Left hindlimb (tissue), 1 donor: ENCODE measurements at places on chromosomes 12 and 14.
A peak's percentile ranks its signal among the peaks of the same experiment; 100 is the strongest.

- no peak for DNase-seq
Observed at GRCh38 chr14:96987771-96988170, 190.6 kb downstream of the VRK1 start.

GRCh38 chr14:72839351-72839750 lies 54.5 kb downstream of the DPF3 start:
- no peak for DNase-seq

DNA sequence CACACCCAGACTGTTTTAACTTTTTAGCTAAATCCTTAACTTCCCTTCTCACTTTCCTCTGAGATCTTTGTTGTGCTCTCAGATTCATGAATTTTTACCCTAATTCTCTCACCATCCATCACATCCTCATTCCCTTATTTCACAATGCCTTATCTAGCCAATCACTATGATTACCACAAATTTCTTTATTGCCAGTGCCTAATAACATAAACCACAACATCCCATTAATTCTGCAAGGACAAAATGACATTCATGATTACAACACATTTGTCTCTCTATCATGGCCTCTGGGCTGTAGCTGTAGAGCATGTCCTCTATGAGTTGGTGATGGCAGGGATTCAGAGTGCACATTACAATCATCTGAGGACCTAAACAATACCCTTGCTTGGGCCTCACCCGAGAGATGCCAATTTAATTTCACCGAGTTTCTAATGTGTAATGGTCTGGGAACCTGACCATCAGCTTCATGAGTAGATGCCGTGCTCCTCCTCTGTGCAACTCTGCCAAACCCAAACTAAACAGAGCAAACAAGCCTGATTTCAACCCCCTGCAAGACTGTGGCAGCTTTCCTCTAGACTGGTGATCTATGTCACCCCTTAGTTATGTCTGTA lies 99.3 kb downstream of the SPTSSA start:
- no peak for DNase-seq

DNA sequence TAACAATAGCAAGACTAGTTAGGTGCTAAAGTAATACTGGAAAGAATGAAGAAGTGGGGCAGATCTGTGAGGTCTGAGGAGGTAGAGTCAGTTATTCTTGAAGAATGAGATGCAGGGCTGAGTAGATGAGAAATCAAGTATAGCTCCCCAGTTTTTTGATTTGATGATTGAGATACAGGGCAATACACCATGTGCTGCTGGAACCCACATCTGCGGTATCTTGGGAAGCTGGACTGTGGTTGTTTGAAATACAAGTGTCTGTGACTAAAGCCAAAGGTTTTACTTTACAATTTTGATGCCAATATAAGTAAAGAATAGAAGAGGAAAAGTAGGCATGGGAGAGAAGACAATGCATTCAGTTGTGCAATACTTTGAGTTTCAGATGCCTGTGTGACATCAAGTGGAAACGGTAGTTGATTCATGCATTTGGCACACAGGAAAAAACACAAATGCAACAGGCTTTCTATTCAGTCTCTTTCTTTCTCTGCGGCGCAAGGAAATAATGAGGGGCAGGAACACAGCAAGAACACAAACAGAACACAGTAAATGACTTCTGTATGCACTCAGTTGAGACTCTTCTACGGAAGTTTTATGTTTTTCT lies 190.2 kb upstream of the SLC38A2 start:
- DNase-seq = no peak

DNA sequence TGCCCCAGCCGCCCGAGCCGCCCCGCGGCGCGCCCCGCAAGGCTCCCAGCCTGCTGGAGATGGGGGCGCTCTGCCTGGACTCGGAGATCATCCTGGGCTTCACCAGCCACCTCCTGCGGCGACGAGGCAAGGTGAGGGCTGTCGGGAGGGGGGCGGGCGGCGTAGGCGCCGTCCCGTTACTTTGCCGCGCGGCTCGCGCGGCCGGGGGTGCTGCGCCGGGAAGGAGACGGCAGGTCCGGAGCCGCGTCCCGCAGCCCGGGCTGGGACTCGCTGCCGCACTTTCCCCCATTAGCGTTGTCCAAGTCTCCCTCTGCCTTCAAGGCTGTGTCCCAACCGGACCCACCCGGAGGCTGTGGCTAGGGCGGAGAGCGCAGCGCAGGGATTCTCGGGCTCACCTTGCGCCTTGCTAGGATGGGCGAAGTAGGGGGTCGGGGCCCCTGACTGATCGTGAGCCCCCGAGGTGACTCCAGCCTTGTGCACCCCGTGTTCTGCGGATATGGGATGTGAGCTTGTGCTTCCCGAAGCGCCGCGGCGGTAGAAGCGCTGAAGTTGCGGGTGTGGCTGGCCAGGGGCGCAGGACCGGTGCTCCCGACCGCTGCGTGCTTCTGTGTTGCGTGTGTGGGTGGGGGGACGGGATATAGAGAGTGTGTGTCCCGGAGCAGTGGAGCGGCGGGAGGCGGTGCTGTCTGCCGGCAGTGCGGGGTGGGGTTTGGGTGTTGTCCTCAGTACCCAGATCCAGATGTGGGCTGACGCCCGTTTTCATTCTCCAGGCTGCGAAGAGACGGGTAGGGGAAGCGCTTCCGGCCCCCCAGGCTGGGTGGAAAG lies 1.7 kb upstream of the KIF26A start:
- DNase-seq = peak; percentile 31

- DNase-seq = no peak
Observed at GRCh38 chr14:52377940-52378339, 63.8 kb downstream of the PTGER2 start.

GRCh38 chr12:20390846-20391245 lies 22.5 kb downstream of the PDE3A start:
- no peak for DNase-seq

GRCh38 chr14:68713782-68714181 lies 79.1 kb downstream of the ZFP36L1 start:
- no peak for DNase-seq

DNA sequence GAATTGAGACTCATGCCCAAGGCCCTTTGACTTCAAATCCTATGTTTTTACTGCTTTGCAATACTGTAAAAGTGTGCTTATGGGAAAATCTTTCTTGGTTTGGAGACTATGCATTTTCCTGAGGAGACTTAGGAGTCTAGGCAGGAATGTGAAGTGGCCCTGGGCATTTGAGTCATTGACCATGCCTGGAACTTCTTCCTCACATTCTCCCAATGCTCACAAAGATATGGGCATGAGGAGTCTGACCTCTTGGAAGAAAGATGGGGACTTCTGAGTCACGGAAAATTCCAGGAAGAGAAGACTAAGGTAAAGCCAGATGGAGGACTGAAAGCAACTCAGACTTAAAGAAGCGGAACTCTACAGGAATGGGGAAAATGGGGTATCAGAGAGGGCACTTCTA lies 38.2 kb upstream of the ZNF641 start:
- DNase-seq = no peak

DNA sequence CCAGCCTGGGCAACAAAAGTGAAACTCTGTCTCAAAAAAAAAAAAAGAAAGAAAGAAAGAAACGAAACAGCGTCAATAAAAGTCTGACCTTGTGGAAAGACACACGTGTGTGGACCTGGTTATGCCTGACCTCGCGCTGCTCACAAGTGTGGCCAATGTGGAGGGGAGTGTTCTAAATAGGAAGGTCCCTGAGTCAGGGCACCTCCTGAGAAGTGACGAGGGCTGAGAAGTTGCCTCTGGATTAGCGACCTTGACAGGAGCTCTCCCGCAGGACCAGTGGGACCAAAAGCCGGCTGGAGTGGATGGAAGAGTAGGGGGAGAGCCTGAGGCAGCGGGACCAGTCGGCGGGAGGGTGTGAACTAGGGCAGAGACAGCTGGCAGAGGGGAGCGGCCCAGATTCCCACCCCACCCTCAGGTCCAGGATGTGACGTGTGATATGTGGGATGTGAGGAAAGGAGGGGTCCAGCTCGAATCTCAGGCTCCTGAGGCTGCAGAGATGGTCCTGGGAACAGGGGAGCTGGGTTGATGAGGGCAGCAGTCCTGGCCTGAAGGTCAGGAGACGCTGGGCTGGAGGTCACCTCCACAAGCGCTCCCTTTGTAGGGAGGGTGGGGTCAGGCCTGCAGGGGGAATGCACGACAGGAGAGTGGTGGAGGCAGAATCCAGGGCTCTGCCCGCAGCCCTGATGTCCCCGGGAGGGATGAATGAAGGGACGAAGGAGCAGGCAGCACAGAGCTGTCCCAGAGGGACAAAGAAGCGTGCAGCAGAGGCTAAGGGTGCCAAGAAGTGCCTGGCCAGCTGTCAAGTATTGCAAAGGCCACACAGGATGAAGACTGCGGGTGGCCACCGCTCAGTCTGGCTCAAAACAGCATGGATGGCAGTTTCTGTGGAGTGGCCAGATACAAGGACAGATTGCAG lies 24.8 kb upstream of the GPR68 start:
- no peak for DNase-seq

DNA sequence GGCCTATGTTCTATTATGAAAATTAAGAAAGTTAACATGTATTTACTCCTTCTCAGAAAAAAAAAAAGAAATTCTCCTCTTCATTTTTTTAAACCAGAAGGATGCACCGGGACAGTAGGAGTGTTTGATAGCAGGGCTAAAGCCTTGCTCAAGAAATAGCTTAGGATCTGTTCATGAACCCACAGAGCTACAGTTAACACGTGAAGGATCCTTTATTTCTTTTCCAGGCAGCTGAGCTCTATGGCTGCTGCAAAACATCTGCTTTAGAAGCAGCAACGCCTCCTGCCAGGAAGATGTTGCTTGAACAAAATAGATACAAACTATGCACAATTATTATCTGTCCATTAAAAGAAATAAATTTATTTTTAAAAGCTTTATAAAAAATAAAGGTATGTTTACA lies 254.8 kb downstream of the PRKD1 start:
- DNase-seq = no peak

- no peak for DNase-seq
Observed at GRCh38 chr12:80818878-80819277, 102.2 kb downstream of the MYF5 start.

DNA sequence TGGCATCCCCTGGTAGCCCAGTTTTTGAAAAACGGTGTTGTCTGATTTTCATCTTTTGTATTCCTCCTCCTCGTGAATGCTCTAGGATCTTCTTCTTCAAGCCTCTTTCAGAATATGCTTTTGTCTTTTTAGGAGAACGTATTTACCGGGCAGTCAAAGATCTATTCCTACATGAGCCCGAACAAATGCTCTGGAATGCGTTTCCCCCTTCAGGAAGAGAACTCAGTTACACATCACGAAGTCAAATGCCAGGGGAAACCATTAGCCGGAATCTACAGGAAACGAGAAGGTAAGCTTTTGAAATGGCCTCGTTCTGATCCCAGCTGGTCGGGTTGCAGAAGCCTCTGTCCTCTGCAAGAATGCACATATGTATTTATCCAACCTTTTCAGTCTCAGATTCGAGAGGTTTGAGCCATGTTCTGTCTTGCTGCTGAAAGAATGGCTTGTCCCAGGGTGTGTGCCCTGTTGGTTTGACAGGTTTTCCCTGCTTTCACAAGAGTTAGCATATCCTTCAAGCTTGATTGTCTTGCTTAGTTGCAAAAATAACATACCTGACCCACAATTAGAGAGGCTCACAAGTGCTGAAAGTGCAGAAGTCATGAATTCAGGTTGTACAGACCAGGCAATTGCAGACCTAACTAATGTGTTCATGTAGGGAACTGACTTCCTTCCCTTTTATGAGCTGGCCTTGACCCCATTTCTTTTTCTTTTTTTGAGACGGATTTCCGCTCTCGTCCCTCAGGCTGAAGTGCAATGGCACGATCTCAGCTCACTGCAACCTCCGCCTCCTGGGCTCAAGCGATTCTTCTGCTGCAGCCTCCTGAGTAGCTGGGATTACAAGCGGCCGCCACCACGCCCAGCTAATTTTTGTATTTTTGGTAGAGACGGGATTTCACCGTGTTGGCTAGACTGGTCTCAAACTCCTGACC lies 6.8 kb downstream of the KMT5A start:
- DNase-seq = no peak

DNA sequence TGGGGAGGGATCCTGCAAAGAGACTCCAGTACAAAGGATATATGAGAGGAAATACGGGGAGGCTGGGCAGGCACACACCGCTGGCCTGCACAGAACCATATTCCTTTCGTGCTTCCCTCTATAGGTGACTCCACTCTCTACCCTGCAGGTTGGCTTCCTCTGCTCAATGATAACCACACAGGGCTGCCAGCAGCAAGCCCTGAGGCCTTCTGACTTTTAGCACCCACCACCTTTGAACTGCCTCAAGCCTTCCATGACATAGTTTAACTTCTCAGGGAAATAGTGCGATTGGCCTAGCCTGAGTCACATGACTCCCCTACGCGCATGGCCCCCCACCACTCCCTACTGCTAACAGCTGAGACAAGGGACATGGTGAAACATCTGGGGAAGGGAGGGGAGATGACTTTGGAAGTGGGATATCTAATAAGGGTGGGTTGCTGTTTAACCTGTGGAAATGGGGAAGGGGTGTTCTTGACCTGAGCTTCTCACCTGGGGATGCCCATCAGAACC lies 3.0 kb upstream of the FOXN3 start:
- DNase-seq = no peak

- DNase-seq = no peak
Observed at GRCh38 chr12:124550123-124551089, 17.0 kb downstream of the NCOR2 start.

GRCh38 chr14:103131580-103131979 lies 8.3 kb downstream of the TNFAIP2 start:
- DNase-seq = no peak

- no peak for DNase-seq
Observed at GRCh38 chr12:45131506-45131905, 80.6 kb upstream of the DBX2 start.

DNA sequence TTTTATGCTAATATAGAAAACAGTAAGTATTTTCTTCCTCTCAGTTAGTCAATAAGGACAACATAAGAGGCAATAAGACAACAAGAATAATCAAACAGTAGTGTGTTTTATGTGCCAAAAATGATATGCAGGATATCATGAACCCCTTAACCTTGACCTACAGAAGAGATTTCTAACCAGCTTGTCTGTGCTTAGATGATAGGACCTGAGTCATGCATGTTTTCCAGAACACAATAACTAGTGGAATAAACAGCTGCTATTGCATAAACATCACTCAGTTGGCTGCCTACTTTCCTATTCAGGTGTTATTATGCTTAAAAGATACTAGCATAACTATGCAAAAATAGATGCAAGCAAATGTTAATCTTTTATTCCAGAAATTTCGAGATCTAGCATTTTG lies 282.5 kb downstream of the PRKD1 start:
- DNase-seq = no peak

DNA sequence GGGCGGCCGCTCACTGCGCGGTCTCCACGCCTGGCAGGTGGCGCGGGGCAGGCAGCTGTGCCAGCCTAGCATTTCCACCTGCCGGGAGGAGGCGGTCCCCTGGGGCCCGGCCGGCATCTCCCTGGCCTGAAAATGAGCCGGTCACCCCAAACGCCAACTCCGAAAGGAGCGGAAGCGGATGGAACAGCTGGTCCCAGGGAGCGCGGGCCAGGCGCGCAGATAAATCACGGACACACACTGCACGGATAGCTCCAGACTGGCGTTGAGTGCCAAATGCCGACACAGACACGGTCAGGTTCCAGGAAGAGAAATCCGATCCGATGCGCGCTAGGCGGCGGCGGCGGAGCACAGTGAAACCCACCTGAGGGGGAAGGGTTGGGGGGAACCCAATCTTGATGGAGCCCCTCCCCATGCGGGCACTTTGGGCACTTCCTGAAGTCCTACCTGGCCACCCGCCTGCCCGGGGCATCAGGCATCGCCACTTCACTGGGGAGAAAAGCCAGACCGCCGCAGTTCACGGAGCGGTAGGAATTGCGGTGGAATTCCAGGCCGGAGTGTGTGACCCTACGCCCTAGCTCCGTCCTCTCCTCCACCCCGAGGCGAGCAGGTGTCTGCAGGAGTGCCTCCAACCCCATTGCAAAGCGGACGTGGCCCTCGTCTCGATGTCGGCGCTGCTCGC lies 624 bp upstream of the PLEKHD1 start:
- DNase-seq = peak; percentile 65
